ENCODE measurements at places on chromosomes 4 and X.
A peak's percentile ranks its signal among the peaks of the same experiment; 100 is the strongest.

DNA sequence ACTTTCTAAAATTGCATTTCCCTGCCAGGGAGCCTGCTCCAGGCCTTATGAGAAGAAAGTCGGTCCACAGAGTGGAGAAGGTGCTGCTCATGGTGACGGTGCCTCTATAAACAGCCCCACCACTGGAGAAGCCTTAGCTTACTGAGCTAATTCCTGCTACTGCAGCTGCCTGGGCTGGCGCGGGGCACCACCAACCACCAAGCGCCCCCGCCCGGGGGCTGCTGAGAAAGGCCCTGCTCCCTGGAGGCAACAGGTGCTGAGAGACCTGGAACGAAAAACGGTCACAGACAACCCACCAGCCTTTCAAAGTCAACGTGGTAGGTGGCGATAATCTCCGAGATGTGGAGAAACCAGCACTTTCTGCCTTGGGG lies 2.9 kb downstream of the HCFC1 start:
- DNase-seq, result peak; percentile 66

DNA sequence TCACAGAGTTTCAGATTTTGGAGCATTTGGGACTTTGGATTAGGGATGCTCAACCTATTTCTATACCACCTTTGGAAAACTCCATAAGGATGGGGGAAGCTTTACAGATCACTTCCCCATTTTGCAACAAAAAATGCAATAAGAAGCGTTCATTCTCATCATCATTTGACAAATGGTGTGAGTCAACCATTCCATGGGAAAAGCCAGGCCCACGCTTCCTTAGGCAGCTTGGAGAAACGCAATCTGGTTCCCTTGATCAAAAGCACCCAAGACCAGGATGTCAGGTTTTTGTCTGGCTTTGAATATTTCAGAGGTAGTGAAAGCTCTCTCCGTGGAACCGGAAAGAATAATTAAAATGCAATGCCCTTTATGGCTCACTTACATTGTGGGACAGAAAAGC lies 79.3 kb upstream of the C4orf50 start:
- no peak for DNase-seq

GRCh38 chr4:112279025-112279881 lies 6.5 kb downstream of the TIFA start:
- peak; percentile 67 for DNase-seq

- no peak for DNase-seq
These were observed 252.4 kb downstream of the CFAP299 start for GRCh38 chr4:80587871-80588385.

- no peak for DNase-seq
These were observed 128.0 kb upstream of the NKX1-1 start for GRCh38 chr4:1534095-1534872.

DNA sequence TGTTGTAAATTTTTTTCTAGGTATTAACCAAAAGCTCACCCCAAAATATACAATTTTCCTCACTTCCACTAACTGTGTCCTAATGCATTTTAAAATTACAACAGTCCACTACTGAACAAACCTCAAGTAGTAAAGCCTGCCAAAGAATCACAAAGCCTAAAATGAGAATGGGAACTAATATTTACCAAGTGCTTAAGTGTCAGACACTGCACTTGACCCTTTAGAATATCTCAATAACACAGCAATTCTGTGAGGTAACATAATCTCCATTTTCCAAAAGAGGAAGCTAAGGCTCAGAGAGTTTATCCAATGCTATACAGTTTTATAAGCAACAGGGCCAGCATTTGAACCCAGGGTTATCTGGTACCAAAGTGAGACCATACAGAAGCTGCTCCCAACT lies 4.9 kb downstream of the SLC9A7 start:
- DNase-seq, result no peak

DNA sequence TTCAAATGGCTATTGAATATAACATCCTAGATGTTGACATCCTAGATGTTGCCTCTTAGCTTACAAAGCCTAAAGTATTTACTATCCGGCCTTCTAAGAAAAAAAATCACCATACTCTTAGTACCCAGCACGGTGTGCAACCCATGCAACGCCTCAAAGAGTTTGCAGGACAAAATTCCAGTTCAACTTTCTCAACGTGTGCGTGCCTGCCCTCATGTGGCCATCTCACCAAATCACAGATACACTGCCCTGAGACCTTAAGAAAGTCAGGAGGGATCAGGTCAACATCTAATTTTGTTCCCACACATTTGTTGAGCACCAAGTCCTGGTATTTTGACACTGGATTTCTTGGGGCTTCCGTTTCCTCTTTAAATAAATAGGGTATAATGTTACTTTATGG lies 68.3 kb downstream of the CRMP1 start:
- no peak for DNase-seq

DNA sequence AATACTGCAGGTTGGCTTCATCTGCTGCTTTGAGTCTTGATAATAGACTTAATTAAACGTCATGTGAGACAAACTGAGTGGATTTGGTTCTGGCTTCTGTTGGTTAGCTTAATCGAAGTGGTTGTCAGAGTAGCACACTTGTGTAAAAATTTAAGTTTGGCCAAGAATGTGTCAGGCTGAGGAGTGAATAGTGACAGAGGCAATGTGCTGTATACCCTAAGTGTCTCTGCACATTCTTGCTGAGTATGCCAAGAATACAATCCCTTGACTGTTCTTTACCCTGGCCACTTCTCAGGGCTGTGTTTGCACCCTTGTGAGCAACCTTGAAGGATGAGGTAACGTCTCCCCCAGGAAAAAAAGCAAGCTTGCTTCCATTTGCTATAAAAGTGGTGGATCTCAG lies 14.9 kb downstream of the RPS3A start:
- DNase-seq, result no peak

DNA sequence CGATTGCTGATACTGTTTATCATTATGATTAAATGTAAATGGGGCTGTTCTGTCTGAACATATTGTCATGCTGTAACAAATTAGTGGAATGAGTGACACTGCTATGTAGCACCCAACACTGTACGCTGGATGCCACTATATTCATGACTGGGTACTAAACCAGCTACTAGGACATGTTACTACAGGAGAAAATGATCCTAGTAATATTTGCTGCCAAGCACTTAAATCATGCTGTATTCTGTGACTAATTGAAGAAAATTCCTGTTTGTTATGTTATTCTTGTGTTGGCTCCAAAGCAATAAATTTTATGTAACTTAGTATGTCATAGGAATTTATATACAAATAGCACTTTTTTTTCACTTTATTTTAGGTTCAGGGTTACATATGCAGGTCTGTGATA lies 804.2 kb downstream of the CENPC start:
- DNase-seq, result no peak

DNA sequence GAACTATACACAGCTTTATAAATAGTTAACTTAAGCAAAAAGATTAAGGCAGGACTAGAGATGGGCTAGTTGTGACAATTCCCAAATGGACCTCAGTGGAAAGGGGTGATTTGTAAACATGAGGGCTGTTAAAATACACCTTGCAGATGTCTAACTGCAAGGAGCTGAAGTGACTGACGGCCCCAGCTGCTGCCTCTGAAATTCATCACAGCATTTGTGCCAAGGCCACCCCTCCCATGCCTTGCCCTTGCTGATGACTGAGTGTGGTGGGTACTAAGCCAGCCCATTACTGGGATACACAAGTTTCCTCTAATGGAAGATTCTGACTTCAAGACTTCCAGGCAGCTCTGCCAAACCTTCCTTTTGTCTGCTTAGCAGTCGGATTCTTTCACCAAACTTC lies 23.7 kb upstream of the EGFL6 start:
- DNase-seq, result no peak

DNA sequence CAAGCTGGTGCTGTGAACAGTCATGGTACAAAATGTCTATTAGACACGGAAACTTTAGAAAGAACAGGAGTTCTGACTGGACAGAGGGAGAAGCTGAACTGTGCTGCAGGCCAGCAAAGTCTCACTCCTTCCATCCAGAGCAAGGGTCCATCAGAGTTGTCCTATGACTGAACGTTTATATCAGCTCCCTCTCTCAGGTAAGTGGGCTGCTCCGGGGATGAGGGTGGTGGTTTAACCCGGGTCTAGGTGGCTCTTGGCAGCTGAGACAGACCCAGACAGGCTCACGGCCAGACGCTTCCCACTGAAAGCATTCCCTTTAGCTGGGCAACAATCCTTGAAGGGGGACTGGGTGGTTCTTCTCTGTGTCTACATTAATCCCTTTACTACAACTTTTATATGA lies 385.0 kb upstream of the SMIM31 start:
- DNase-seq, result no peak

DNA sequence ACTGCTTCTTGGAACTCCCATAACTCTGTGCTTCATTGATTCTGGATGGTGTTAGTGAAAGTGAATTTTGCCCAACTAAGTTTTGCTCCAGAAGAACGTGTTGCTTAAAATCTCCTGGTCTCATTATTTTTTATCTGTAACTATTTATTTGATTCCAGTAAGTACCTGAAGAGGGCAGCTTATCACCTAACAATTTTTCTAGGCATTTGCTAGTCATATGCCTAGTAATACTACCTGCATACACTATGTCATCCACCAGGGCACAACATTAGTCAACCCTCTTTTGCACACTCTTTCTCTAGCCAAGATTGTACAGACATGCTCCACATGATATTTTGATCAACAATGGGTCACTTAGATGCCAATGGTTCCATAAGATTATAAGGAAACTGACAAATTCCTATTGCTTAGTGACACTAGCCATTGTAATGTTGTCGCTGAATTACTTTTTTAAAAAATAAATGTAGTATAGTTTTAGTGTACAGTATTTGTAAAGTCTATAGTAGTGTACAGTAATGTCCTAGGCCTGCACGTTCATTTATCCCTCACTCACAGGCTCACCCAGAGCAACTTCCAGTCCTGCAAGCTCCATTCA lies 499.9 kb upstream of the AADAT start:
- no peak for DNase-seq

- DNase-seq, result no peak
These were observed 54.3 kb downstream of the LRP2BP start for GRCh38 chr4:185341377-185341776.

GRCh38 chrX:38750551-38750950 lies 50.7 kb upstream of the MID1IP1 start:
- no peak for DNase-seq

GRCh38 chrX:138856881-138857604 lies 145.5 kb upstream of the FGF13 start:
- DNase-seq, result no peak

GRCh38 chr4:177770776-177771175 lies 328.5 kb upstream of the AGA start:
- no peak for DNase-seq

GRCh38 chr4:45939056-45939455 lies 184.8 kb downstream of the GABRG1 start:
- no peak for DNase-seq

- DNase-seq, result no peak
These were observed 1.7 kb downstream of the NSD2 start for GRCh38 chr4:1872870-1873269.

DNA sequence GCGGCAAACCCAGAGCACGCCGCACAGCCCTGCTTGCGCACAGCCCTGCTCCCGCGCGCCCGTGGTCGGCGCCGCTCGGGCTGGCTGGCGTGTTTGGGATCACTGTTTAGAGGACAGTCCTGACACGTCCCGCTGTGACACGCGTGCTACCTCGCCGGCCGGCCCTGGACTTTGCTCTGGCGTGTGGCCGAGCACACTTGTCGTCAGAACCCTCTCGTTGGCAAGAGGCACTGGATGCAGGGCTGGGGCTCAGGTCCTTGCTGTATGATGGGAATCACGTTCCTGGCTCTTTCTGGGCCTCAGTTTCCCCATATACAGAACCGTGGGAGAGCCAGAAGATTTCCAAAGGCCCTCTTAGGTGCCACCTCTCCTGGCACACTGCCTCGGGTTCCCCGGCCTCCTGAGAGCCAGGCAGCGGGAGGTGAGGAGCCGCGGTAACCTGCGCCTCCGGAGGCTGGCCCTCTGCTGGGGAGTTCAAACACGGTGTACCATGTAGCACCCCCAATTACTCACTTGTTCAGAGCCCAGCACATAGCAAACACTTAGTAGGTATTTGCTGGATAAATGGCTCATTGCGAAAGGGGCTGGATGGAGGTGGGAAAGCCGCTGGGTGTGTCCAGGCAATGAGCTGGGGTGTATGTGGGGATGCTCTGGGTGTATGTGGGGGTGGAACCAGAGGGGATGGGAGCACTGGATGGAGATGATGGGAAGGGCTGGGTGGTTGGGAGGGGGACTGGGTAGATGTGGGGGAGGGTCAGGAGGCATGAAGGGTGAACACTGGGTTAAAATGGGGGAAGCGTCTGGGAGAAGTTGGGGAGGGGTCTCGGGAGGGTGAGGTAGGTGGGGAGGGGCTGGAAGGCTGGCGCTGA lies 76.6 kb downstream of the HTRA3 start:
- no peak for DNase-seq

DNA sequence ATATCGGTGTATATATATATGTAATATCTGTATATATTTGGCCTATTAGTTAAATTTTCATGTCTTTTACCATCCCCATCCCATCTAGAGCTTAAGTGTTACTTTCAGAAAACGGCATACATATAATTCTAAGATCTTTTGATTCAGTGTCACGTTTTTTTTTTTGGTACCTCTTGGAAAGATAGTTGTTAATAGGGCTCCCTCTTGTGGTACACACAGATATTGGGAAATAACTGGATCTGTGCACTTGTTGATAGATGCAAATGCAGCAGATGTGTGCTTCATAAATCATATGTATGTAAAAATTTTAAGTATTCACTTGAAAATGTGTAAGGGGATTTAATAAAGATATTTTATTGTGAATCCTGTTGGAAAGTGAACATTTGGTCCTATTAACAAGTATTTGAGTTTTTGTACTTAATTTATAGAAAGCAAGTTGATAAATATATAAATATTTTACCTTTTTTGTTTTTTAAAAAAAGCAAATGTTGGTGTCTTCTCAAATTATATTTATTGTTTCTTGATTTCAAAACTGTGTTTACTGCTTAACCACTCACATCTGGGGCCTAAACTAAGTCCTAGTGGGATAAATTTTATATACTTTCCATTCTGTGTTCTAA lies 74.7 kb downstream of the PAQR3 start:
- DNase-seq, result peak; percentile 84

DNA sequence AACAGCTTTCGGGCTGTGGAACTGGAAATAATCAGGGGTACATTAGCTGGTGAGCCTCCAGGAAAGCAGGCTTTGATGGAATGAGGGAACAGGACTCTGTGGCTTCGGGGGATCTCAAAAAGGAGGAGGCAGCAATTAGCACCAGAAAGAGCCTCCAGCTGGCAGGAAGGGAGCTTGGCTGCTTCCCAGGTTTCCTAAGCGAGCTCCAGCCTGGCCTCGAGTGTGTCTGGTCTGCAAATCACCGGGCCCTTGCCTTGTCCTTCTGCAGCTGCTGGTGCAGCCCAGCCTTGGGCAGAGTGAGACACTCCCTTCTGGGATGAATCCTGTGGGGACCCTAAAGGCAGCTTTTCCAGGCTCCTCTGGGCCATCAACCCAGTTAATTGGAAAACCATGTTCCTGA lies 10.7 kb upstream of the PDHA1 start:
- DNase-seq, result no peak
